ENCODE measurements at places on chromosomes 13 and 19.

- DNase-seq, result no peak
Measured at GRCh38 chr13:113088691-113089020, 16.9 kb upstream of the F7 start.

DNA sequence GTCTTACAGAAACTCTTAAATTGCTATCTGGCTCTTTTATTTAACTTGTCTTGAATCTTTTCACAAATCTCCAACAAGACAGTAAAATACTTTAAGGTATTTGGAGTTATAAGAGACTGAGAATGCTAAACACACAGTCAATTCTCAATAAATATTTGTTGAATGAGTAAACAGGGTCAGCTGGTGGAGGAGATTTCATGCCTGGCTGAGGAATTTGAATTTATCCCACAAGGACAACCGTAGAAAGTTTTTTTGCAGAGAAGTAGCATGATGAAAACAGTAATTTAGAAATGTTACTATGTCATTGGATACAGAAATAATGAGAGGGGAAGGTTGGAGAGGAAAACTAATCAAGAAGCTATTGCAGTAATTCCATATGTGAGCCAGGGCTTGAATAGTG is 1223.7 kb downstream of the PCDH17 start:
- no peak for DNase-seq

DNA sequence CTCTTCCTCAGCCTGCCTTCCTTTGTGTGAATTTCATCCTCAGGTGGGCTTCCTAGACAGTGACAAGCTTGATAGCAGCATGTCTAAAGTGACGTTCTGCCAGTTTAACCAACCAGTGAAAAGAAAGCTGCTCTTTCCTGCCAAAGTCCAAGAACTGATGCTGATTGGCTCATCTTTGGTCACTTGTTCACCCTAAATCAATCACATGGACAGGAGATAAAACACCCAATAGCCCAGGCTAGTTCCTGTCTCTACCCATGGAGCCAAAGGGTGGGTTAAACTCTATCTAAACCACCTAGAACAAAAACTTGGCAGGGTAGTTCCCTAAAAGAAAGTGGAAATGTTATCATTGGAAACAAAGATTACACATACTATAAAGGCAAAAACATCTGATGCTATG is 50.8 kb downstream of the GPALPP1 start:
- DNase-seq, result no peak

DNA sequence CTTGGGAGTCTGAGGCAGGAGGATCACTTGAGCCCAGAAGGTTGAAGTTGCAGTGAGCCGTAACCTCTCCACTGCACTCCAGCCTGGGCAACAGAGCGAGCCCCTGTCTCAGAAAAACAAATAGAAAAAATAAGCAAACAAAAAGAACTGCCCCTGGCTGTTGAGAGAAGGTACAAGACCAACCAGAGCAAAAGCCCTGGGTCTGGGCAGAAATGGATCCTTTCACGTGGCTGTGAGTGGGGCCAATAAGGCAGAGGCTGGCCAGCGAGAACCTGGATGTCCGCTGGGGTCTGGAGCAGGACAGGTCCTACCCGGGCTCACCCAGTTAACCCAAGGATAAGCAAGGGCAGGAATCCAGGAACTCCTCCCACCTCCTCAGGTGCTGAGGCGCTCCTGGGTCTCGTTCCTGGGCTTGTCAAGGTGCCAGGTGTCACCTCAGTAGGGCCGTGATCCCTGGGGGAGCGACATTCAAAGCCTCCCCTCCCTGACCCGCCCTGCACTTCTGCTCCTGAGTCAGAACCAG is 4.7 kb upstream of the SLC5A5 start:
- no peak for DNase-seq

GRCh38 chr19:14514215-14514863 is 3.9 kb downstream of the DNAJB1 start:
- DNase-seq, result no peak

DNA sequence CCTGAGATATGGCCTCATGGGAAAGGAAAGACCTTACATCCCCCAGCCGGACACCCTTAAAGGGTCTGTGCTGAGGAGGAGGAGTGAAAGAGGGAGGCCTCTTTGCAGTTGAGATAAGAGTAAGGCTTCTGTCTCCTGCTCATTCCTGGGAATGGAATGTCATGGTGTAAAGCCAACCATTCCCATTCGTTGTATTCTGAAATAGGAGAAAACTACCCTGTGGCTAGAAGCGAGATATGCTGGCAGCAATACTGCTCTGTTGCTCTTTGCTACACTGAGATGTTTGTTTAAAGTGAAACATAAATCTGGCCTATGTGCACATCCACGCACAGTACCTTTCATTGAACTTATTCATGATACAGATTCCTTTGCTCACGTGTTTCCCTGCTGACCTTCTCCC is 783 bp upstream of the ZNF587B start:
- DNase-seq, result peak; percentile 91

- DNase-seq, result no peak
Measured at GRCh38 chr13:96821381-96821780, 172.9 kb downstream of the OXGR1 start.

GRCh38 chr13:20684546-20684945 is 19.0 kb upstream of the IL17D start:
- DNase-seq, result no peak

GRCh38 chr13:70518081-70518480 is 409.8 kb upstream of the KLHL1 start:
- DNase-seq, result no peak

DNA sequence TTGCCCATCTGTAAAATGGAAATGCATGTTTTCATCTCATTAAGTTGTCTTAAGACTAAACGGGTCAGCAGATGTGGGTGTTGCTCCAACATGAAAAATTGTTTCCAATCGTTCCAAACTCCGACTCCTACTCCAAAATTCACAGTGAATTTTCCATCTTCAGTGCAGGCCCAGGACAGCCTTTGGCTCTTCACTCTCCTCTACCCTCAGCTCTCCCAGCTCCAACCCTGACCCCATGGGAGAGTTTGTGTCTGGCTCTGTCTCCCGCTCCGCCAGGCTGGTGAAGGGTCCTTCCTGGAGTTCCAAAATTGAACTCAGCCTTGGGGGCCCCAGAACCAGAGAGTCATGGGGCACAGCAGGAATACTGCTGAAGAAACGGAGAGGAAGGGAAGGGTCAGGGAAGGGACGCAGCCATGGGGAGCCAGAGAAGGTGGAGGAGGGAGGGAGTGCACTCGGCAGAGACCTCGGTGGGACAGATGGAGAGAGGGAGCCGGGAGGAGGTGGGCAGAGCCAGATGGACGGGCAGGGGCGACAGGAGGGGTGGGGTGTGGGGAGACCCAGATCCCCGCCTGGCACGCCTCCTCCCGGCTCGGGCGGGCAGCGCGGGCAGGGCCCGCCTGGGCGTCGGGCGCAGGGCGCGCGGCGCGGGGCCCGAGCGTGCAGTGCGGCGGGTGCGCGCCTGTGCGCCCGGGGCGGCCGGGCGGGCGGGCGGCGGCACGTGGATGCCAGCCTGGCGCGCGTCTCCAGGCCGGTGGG is 45.6 kb downstream of the CELF5 start:
- DNase-seq, result no peak

DNA sequence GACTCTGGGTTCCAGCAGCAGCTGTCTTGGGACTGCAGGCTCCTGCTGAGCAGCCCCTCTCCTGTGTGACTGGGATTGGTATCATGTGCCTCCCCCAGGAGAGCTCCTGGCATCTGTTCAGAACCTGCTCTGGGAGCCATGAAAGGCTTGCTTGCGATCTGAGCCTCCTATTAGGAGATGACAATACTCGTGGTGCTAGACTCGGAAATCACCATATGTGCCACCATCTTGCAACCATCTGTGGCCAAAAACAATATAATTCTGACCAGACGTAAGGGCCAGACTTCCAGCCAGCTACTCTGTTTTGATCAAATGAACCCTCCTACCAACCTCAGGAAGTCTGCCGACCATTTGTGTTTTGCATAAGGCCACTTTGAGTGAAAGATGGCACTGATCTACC is 484.7 kb downstream of the IRS2 start:
- DNase-seq, result no peak

- no peak for DNase-seq
Measured at GRCh38 chr13:28245465-28245864, 107.1 kb downstream of the PAN3 start.

GRCh38 chr19:44851427-44851826 is 5.3 kb downstream of the NECTIN2 start:
- DNase-seq, result no peak

DNA sequence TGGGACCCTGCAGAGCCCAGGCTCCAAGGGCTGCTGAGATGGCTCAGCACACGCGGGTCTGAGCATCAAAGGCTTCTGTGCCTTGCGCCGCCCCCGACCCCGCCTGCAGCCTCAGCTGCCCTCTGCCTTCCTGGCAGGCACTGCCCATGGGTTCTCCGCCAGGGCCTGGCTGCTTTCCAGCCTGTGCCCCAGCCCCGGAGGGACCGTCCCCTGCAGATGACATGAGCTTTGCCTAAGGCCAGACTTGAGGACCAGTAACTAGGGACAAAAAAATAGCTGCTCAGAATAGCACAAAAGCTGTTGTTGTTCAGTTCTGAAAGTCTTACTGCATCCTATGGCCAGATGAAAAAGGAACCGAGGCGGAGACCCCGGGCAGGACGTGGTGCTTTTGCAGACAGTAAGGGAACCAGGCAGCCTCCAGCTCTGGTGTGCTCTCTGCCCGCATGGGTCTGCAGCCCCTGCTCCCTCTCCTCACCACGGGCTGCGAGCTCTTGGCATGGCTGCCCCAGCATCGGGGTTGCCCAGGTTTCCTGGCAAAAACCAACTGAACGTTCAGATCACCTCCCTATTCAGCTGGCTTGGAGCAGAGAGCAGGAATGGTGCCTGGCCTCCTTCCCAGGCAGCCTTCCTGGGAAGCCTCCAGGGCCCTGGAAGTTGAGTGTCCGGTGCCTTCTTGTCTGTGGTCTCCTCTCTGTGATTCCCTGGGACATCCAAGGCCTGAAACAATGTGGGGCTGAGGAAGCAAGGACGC is 12.5 kb upstream of the CFAP97D2 start:
- DNase-seq, result no peak

GRCh38 chr19:15213715-15214381 is 13.1 kb upstream of the NOTCH3 start:
- DNase-seq, result no peak

GRCh38 chr13:99033814-99034213 is 56.0 kb upstream of the DOCK9 start:
- DNase-seq, result peak; percentile 60

GRCh38 chr13:92682832-92683517 is 543.6 kb upstream of the GPC6 start:
- DNase-seq, result no peak

- DNase-seq, result no peak
Measured at GRCh38 chr19:31166206-31166605, 183.0 kb downstream of the TSHZ3 start.

GRCh38 chr19:53365899-53366493 is 491 bp downstream of the ZNF525 start:
- no peak for DNase-seq

GRCh38 chr19:23956051-23956450 is 41.4 kb downstream of the ZNF726 start:
- no peak for DNase-seq

GRCh38 chr13:84265257-84265764 is 383.0 kb upstream of the SLITRK1 start:
- no peak for DNase-seq

GRCh38 chr13:111158136-111158805 is 43.2 kb downstream of the ARHGEF7 start:
- peak; percentile 21 for DNase-seq

- DNase-seq, result no peak
Measured at GRCh38 chr13:20719783-20720182, 16.3 kb downstream of the IL17D start.

DNA sequence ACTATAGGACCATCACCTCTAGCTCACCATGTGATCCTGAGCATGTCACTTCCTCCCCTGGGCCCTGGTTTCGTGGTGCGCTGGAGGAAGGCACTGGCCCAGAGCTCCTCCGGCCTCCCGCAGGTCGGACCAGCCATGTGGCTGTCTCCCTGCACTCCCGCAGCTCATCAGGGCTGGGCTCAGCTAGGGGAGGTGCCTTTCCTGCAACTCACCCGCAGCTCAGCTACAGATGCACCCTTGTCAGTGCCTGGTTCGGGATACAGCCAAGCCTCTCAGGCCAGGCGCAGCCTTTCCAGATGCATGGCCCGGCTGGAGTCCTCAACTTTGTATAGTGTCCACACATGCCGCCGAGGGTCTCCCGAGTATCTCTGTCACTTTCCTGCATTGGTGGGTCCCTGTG is 138.2 kb upstream of the VSTM2B start:
- no peak for DNase-seq

DNA sequence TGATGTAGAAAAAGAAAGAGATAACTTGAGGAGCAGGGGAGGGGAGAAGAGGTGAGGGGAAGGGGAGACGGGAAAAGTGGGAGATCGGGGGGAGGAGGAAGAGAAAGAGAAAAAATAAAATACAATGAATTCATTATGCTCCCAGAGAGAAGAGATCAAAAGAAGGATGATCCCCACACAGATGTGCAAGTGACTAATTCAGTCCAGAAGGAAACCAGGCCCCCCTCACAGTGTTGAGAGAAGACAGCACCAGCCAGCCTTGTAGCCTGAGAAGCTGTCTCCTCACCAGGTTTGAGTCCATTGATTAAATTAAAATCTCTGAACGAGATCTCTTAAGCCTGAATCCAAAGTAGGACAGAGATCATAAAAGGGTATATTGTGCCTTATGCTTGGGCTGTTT is 333.7 kb upstream of the NBEA start:
- DNase-seq, result no peak

- DNase-seq, result no peak
Measured at GRCh38 chr13:50552424-50552966, 291.0 kb downstream of the DLEU7 start.

GRCh38 chr13:36029166-36029565 is 102.0 kb downstream of the DCLK1 start:
- peak; percentile 40 for DNase-seq
